ENCODE measurements at places on chromosomes 3 and 15.

DNA sequence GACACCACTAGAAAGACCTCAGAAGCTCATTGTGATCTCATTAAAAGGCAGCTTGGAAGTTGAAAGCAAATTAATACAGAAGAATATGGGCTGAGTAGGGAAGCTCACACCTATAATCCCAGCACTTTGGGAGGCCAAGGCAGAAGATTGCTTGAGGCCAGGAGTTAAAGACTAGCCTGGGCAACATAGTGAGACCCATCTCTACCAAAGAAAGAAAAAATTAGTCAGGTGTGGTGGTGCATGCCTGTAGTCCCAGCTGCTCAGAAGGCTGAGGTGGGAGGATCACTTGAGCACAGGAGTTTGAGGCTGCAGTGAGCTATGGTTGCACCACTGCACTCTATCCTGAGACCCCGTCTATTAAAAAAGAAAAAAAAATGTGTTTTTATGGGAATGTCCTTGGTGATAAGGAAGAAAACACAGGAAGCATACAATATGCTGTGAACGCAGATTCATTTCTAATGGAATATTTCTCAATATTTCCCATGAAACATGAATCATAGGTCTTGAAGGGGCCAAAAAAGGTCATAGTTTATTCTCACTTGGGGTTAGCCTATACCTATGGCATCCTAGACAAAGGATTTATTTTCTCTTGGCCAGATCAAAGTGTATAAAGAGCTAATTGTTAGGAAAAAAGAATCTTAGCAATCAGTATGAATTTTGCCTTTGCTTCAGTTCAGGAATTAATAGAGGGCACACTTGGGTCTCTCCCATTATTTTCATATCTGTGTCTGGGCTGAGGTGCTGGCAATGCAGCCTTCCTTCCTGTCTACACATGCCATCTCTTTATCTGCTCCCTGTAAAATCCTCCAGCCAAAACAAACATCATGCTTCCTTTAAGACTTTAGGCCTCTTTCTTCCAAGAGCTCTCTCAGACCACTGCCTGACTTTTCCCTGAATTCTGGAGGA is 98.2 kb downstream of the FNDC3B start:
- no peak for DNase-seq

DNA sequence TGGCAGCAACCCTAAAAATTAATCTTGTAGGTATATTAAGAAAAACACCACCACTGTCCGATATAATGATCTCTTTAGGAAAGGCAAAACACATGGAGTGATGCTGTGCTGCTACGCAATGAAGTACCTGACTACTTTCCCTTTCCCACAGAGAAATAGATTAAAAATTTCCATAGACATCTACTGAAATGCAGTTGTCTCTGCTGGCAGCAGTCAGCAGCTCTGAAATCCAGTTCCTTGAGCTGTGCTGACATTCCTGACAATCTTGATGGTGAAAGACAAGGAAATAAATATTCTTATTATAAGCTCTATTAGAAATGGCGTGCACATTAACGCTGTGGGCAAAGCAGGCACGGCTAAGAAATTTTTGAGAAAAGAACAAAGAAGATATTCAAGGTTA is 287.6 kb downstream of the IL5RA start:
- DNase-seq, result no peak

DNA sequence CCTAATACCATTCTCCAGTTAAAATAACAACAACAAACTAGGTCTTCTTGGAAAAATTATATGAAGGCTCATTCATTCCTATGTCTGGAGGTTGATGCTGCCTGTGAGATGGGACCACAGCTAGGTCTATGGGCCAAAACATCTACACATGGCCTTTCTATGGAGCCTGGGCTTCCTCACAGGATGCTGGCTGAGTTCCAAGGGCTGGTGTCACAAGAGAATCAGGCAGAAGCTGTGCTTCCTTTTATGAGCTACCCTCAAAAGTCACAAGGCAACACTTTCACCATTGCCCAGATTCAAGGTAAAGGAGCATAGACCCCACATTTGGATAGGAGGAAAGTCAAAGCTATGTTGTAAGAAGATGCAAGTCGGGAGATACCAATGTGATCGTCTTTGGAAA is 4.6 kb upstream of the RTP2 start:
- DNase-seq, result no peak

DNA sequence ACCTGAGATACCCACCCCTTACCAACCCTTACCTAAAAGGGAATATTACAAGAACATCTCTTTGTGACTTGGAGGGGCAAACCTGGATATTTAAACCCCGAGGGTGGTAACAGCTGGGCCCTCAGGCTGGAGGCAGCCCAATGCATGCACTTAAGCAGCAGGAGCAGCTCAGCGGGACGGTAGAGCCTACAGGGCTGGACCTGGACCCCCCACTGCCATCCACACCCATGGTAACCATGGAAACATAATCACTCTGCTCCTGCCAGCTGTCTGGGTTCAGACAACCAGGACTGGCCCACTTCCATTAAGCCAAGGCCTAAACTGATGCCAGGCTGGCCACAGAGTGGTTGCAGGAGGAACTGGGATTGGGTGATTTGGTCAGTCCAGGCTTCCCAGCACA is 52.8 kb downstream of the ETFA start:
- DNase-seq, result no peak

GRCh38 chr3:4776980-4777581 is 202.2 kb upstream of the BHLHE40 start:
- no peak for DNase-seq

GRCh38 chr15:57056357-57056756 is 137.9 kb downstream of the TCF12 start:
- DNase-seq, result no peak

DNA sequence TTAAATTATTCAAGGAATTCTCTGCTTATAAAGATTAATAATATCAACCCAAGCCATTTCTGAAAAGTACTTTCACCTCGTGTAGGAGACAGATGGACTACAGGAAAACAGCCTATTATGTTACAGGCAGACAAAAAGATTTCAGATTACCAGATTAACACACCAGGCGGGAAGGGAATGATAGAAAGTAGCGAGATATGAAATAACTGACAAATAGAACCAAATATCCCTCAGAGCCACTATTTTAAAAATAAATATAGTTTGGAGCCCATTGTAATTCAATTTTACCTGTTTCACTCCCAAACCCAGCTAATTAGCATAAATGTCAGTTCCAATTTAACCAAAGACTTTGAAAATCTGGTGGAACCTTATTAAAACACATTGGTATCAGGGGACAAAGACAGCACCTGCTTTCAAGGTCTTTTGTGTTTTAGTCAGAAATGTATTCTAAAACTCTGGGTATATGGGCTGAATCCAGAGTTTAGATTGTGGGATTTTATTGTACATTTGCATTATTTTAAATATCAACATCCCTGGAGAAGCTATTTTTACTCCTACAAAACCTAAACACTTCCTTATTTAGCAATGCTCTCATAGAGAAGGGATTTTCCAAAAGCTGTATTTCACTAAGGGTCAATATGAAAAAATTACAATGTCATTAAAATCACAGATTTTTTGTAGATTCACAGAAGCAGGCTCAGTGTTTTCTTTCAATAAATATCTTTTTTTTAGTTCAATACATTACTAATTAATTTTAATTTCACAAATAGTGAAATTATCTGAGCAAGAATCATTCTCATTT is 138.4 kb downstream of the TNIK start:
- DNase-seq, result no peak

DNA sequence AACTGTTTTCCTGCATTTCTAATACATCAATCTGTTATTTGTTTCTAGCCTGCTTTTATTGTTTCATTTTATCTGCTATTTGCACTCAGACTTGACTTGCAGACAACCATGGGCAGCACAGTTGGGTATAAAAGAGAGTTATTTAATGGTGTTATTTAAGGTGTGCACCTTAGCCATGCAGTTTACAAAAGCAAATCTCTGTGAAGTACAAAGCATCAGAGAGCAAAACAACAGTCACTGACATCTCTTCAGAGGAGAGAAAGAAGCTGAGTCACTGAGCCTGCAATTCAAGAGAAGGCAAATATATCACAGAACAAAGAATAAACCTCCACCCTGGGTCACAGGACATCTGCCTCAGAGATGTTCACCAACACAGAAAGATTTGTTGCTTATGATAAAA is 255.9 kb upstream of the ICE2 start:
- DNase-seq, result no peak

- no peak for DNase-seq
Observed at GRCh38 chr15:67116742-67117141, 51.3 kb downstream of the SMAD3 start.

GRCh38 chr15:52217186-52217585 is 26.0 kb upstream of the GNB5 start:
- DNase-seq, result no peak

DNA sequence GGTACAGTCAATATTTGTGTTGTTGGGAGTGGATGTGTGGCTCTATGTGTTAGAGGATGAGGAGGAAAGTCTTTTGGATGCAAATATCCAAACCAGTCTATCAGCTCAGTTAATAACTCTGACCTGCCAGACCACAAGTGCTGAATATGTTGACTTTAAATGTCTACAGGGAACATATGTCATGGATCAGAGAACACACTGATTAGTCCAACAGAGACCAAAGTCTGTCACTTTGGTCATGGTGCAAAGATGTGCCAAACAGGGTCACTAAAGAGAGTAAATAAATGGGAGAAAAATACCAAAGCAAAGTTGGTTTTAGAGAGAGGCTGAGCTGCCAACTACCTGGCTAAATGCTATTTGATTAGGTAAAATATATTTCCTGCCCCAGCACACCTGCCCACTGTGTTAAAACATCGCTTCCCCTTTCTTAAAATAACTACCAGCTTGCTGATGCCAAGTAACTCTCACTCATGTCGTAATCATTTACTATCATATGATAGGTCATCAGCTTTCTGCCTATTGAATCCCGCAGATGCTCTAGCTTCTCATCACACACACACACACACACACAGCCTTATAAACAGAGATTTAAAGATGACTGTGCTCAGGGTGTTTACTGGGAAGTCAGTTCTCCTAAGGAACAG is 173.3 kb downstream of the PDZRN3 start:
- no peak for DNase-seq

DNA sequence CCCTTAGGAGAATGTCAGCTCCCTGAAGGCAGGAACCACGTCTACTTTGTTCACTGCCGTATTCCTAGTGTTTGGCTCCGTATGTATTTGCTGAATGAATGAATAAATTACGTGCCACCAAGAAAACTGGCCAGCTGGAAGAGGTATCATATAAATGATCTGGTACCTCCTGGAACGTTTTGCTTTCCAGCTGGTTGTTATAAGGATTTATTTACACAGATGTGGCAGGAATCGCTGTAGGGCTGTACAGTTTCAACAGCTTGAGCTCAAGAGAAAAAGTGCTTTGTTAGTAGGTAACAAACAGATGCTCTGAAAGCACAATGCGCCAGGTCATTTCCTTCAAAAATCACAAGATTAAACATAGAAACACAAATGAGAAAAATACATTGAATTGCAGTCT is 108.8 kb upstream of the ATP2B2 start:
- no peak for DNase-seq

GRCh38 chr3:48064292-48064829 is 48.1 kb upstream of the MAP4 start:
- DNase-seq, result no peak

DNA sequence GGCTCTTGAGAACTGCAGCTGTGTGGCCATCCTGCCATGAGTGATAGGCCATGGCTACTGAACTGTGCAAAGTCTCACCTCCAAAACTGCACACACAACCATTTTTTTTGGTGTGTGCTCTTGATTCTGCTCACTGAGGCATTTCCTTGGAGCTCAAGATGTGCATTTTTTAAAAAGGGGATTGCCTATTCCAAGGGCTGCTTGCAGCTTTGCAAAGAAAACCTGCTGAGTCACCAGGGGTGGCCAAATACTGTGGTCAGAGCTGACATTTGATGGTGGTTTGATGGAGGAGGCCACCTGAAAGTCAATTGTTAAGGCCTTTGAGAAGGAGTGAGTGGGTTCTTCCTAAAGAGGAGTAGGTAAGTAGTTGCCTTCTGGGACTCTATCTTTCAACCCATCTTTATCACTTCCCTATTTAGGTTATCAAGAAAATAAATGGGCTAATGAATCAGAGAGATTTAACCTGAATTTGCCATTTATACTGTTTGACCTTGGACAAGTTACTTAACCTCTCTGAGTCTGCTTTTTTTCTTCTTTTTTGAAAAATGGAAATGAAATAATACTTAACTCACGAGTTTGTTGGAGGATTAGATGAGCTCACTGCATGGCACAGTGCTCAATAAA is 87.9 kb downstream of the CHST2 start:
- DNase-seq, result no peak

GRCh38 chr3:155553780-155554179 is 191.1 kb downstream of the PLCH1 start:
- no peak for DNase-seq

DNA sequence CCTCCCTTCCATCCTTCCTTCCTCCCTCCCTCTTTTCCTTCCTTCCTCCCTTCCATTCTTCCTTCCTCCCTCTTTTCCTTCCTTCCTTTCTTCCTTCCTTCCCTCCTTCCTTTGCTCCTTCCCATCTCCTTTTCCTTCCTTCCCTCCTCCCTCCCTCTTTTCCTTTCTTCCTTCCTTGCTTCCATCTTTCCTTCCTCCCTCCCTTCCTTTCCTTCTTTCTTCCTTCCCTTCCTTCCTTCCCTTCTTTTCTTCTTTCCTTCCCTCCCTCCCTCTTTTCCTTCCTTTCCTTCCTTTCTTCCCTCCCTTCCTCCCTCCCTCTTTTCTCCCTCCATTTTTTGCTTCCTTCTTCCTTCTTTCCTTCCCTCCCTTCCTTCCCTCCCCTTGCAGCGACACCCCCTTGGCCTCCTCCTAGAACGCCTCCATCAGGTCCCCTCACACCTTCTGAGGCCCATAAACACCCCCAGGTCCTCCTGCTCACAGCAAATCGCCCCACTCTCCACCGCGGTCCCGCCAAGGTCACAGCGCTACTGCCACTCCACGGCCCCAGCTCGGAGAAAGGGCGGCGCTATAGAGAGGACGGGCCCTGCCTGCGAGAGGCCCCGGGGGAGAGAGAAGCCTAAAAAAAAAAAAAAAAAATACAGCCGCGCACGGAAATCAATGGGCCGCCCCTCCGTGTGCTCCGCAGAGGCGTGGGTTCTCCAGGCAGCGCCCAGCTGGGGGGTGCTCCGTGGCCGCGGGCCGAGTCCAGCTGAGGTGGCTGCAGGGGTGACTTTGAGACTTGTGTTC is 328.2 kb downstream of the OCA2 start:
- DNase-seq, result no peak
